Left lung (tissue), 14 donors: ENCODE measurements at places on chromosomes 6 and 20. TPM values are rescaled to one million over a fixed set of nuclear protein-coding genes. Genes with fewer than 3 reads are reported as not detected.

The OTOR gene
- not detected for total RNA-seq

The BACH2 gene
- 5.6 TPM for total RNA-seq

The NHSL1 gene
- 75.6 TPM for total RNA-seq

The C20orf204 gene
- 0.76 TPM for total RNA-seq

The WFDC2 gene
- 258 TPM for total RNA-seq

The MLIP gene
- 0.70 TPM for total RNA-seq

The SOBP gene
- 6.5 TPM for total RNA-seq

The PHACTR1 gene
- total RNA-seq = 53.3 TPM

The SLC52A3 gene
- total RNA-seq = 1.6 TPM

The THBD gene
- 53.1 TPM for total RNA-seq

The SYTL3 gene
- 9.1 TPM for total RNA-seq

The MEP1A gene
- not detected for total RNA-seq

The PRPH2 gene
- total RNA-seq = 1.7 TPM

The KIAA0408 gene
- total RNA-seq = 19.1 TPM

The MEA1 gene
- total RNA-seq = 52.1 TPM

The ZNF831 gene
- total RNA-seq = 1.1 TPM

The DLK2 gene
- total RNA-seq = 0.93 TPM

DNA sequence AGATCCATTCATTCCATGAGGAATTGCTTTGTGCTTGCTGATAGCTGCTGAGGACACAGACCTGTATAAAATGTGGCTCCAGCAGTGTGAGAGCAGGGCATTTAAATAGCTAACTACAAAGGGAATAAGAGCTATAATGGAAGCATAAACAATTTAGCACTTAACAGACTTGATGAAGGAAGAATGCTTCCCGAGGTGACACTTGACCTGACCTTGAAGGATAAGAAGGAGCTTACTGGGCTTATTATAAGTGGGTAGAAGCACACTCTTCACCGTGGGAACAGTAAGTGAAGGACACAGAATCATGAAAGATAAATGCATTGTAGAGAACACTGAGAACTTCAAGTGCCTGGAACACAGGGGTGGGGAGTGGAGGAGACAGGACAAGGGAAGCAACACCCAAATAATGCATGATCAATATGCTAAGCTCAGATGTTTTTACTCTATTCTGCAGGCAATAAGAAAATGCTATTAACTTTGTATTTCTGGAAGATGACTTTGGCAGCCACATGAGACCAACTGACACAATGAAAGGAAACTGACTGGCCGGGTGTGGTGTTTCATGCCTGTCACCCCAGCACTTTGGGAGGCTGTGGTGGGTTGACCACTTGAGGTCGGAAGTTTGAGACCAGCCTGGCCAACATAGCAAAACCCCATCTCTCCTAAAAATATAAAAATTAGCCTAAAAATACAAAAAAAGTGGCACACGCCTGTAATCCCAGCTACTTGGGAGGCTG is 84.2 kb downstream of the EPB41L2 start:
- DNase-seq = no peak

- no peak for DNase-seq
Observed at GRCh38 chr20:46204594-46205186, 86.6 kb downstream of the CD40 start.

DNA sequence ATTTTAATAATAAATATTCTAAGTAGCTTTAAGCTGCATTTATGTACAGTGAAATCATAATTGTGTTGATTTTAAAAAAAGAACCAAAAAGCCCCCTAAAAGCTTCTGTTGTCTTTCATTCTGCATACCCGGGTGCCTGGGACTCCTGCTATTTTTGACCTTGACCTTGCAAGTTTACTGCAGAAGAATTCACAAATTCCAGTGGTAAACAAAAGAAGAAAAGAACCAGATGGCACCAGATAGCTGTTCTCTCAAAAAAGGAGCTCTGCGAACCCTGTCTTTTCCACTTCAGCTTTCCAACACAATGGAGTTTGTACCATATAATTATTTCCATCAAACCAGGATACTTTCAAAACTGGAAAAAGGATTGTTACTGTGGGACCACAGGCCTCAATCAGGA is 363.3 kb downstream of the SMOC2 start:
- DNase-seq = no peak

DNA sequence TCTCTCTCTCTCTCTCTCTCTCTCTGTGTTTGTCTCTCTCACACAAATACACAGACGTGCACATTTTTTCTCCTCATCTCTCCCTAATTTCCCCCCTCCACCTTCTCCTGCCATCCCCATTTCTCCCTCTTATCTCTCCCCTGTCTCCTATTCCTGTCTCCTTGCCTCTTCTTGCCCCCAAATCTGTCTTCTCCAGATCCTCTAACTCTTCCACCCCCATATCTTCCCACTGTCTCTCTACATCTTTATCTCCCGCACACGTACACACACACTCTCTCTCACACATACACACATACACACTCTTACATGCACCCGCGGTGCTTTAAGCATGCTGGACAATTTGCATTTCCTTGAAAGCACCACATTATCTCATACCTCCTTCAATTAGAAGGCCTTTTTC is 15.9 kb downstream of the KIZ start:
- DNase-seq = no peak

GRCh38 chr6:47352966-47353365 is 43.3 kb upstream of the TNFRSF21 start:
- no peak for DNase-seq

DNA sequence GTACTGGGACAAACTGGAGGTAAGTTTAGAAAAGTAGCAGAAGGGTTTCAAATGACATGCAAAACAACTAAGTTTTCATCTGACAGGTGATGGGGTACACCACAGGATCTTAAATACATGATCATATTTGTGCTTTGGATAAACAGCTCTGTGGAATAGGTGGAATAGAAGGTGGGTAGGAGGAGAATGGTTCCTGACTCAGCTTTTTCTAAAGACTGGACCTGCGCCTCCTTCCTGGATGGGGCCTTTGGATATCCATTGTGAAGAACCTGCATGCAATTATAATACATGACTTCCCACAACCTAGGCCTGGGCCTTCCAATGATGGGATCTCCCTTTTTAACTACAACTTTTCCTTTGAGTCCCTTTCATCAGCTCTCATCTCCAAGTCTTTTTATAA is 145.9 kb downstream of the AHI1 start:
- no peak for DNase-seq

GRCh38 chr6:76840041-76840745 is 623.1 kb downstream of the HTR1B start:
- DNase-seq = no peak

- DNase-seq = no peak
Observed at GRCh38 chr6:74973591-74973990, 232.3 kb downstream of the COL12A1 start.

GRCh38 chr6:125798734-125799508 is 8.2 kb downstream of the NCOA7 start:
- DNase-seq = no peak

GRCh38 chr20:26216025-26216424 is 519.4 kb upstream of the ZNF337 start:
- DNase-seq = no peak

DNA sequence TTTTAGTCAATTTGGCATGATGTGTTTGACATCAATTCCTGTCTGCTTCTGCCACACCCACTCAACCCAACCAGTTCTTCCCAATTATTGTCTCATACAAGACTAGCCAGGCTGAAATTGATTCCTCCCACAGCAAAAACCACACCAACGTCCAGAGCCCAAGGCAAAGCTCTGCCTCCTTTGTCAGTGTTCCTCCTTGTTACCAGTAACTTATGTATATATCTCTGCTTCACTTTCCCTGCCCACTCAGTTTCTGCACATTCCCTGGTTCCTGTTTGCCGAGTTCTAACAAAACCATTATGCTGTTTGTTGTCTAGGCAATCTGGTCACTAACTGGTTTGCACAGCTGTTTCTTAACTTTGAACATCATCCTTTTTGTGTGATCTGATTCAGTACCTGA is 547.9 kb upstream of the PTCHD4 start:
- no peak for DNase-seq

DNA sequence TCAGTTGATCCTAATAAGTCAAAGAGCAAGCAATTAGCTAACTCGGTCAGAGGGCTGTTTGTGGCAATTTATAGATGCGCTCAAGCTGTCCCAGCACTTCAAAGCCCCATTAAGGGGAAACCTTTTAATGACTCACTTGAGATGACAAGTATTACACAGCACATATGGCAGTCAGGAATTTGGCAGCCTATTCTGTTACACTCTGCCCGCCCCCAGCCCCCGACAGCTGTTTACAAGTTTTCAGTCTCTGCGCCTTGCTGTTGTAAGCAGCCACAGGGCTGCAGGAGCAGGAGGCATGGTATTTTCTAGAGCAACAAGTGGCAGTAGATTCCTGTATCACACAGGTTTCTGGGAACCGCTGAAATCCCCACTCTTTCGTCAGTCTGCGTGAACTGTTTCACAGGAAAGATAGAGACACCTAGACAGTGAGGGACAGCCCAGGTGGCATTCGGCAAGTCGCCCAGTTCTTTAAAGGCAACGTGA is 263.0 kb downstream of the FOXC1 start:
- DNase-seq = peak; percentile 80

DNA sequence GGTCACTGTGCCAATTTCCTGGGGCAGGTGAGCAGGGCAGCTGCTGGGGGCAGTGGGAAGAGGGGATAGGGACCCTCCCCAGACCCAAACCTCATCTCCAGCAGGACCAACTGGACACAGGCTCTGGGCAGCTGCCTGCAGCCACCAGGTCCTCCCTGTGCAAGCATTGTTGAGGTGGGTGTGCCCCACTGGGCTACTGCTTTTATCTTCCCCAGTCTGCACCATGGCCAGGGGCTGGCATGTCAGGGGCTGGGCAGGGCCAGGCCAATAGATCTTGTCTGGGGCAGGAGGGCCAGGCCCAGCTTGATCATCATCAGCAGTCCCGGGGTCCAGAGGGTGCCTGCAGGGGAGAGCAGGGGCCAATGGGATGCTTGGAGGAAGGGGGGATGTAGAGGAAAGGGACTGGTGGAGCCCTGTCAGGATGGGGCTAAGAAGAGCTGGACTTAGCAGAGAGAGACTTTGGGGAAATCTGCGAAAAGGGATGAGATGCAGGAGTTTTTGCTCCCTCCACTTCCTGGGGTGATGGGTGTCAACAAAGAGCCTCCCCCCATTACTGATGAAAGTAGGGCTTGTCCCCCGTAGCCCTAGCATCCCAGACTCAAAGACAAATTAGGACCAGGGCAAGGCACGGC is 5.7 kb downstream of the EBF4 start:
- DNase-seq = no peak

- DNase-seq = peak; percentile 91
Observed at GRCh38 chr6:33312361-33313104, 1.3 kb downstream of the TAPBP start.

GRCh38 chr6:111781041-111781708 is 92.1 kb downstream of the FYN start:
- no peak for DNase-seq

DNA sequence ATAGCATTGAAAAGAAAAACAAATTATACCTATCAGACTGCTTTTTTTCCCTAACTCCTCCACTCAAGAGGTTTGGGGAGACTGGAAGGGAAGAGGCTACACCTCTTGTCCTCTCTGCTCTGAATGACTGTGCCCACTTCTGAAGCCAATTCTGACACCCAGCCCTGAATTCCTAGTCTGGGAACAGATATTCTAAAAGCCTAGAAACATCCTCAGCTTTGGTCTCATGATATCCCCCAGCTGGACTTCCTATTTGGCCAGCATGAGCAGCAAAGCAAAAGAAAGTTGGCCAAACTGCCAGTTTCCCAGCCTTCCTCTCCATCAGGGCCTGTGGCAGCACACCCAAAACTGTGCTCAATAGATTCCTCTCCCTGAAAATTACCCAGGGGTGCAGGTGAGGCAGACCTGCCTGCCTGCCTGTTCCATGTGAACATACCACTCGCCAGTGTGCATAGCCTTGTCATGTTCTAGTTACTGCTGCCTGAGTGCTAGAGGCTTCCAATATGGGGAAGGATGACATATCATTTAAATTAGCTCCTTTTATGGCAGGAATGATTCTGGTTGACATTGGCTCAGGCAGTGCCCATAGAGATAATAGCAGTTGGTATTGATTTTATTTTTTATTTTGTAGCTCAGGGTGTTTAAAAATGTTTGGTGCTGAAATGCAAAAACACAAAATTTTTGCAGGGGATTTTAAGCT is 152.1 kb upstream of the RIN2 start:
- DNase-seq = no peak

- peak; percentile 84 for DNase-seq
Observed at GRCh38 chr20:25057234-25058050, 497 bp downstream of the ACSS1 start.

DNA sequence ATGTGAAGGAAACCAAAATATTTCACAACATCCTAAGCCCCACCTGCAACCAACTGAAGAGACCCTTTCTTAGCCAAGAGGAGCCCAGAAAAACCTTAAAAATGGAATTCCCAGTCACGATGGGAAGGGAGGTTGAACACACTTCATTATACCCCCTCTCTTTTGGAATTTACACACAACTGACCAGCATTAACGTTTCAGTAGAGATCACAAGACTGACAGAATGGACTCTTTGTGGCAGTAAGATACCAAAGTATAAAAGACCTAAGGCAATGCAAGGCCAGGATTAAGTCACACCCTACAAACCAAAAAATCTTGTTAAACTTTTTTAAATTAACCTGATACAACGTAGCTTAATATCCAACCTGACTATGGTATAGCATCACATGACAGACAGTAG is 190.9 kb downstream of the OTOR start:
- no peak for DNase-seq

- peak; percentile 10 for DNase-seq
Observed at GRCh38 chr6:116059713-116060571, 749 bp downstream of the FRK start.

GRCh38 chr20:59231124-59231804 is 67.6 kb downstream of the ZNF831 start:
- no peak for DNase-seq

DNA sequence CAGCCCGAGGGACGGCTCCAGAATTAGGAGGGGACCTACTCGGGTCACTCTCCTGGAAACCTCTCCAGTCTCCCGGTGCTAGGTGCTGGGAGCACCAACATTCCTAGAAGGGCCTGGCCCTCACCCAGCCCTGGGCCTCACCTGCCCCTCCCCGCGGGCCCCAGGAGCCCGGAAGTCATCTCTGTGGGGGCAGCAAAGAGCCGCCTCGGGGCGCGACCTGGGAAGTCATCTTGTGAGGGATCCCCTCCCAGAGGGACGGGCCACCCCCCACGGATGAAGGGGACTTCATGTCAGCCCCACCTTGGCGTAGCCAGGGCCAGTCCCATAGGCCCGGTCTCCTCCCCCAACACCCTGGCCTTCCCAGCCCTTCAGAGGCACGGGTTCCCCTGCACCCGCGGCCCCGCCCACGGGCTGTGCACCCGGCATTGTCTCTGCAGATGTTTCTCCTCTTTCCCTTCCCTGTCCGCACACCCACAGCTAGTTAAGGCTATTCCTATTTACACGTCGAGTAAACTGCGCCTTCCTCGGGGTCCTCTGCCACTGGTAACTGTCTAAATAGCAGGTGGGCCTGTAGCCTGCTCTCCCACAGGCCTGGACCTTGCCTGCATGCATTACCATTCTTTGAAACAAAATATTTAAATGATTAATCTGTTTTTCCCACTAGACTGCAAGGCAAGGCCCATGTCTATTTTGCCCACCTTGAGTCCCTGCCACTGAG is 896 bp upstream of the RNASET2 start:
- DNase-seq = peak; percentile 70

- no peak for DNase-seq
Observed at GRCh38 chr6:134724771-134725340, 225.0 kb downstream of the ALDH8A1 start.

GRCh38 chr20:44475372-44475693 is 341 bp upstream of the TTPAL start:
- DNase-seq = no peak
